ENCODE measurements at places on chromosomes 7 and 10. TPM values are rescaled to one million over a fixed set of nuclear protein-coding genes. Genes with fewer than 3 reads are reported as not detected.

DNA sequence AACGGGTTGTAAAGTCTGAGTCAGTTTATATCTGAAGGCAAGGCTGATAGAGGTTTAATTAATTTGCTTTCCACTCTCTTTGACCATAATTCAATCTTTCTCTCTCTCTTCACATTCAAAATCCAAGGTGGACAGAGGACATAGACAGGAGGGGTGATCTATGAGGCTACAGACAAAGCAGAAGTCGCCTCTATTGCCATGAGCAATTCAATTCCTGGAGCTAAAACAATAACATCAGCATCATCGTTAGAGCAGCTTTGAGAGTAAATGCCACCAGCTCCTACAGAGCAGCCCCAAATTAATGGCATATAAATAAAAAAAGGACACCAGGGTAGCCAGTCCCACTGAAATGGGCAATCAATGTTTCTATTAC is 93.2 kb downstream of the DGKI start:
- H3K4me3 ChIP-seq: no peak overlapping the region
- peaks cover 16% of the 10 kb centered on the region for H3K4me1 ChIP-seq
- H3K36me3 ChIP-seq: no peaks in the 10 kb centered on the region
- peak overlapping the region; percentile 33 for H3K27ac ChIP-seq

GRCh38 chr10:33122014-33122809 is 164.2 kb upstream of the ITGB1 start:
- H3K27me3 ChIP-seq: no peaks in the 10 kb centered on the region
- no peaks in the 10 kb centered on the region for H3K36me3 ChIP-seq
- H3K4me1 ChIP-seq: no peaks in the 10 kb centered on the region
- DNase-seq: no peak

GRCh38 chr7:114934086-114934485 is 12.2 kb downstream of the MDFIC start:
- H3K4me3 ChIP-seq: no peak overlapping the region
- no peaks in the 10 kb centered on the region for H3K36me3 ChIP-seq
- no peaks in the 10 kb centered on the region for H3K27me3 ChIP-seq
- H3K27ac ChIP-seq: no peak overlapping the region
- no peak for DNase-seq

DNA sequence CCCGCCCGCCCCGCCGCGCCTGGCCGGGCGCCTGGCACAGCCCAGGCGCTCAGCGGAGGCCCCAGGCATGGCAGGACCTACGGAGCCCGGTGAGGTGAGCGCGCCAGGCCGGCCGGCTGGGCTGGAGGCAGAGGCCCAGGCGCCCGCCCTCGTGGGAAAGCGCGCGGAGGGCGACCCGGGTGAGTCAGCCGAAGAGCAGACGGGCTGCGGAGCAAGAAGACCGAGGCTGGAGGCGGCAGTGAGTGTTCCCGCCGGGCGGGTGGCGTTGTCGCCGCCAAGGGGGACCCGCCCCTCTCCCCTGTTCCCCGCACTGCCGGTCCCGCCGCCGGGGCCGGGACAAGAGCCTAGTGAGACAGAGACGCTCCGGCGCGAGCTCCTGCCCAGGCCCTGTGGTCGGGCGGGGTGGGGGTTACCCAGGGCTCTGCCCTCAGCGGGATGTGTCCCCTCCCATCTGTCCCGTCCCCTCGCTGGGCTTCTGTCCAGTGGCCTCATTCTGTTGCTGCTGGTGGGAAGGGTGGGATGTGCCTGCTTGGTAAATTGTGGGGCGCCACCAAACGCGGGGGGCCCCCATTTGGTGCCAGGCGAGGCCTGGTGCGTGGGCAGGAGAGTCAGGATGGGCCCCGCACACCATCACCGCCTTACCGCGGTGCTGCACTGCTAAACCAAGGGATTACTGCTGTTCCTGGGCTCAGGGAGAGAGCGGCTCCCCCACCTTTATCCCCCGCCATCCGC is 17.0 kb upstream of the NODAL start:
- peak; percentile 56 for DNase-seq
- H3K27ac ChIP-seq: peak overlapping the region; percentile 56
- no peaks in the 10 kb centered on the region for H3K36me3 ChIP-seq
- peaks cover 16% of the 10 kb centered on the region for H3K4me1 ChIP-seq
- H3K4me3 ChIP-seq: peak overlapping the region; percentile 70

DNA sequence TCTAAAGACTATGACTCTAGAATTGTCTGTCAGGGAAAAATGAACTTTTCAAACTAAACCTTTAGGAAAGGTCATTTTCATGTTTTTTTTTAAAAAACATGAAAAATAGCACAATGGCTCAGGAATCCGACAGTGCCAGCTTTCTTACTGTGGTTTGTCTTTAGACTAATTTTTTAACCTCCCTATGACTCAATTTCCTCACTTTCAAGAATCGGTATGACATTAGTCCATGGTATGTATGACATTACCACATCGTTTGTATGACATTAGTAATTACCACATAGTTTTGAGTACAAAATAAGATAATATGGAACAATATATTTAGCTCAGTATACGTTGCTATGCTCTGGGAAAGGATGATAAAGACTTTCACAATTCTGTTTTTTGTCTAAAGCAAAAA is 383.2 kb downstream of the PTPRN2 start:
- DNase-seq: no peak
- no peak overlapping the region for H3K4me3 ChIP-seq
- no peaks in the 10 kb centered on the region for H3K36me3 ChIP-seq
- H3K4me1 ChIP-seq: no peaks in the 10 kb centered on the region

DNA sequence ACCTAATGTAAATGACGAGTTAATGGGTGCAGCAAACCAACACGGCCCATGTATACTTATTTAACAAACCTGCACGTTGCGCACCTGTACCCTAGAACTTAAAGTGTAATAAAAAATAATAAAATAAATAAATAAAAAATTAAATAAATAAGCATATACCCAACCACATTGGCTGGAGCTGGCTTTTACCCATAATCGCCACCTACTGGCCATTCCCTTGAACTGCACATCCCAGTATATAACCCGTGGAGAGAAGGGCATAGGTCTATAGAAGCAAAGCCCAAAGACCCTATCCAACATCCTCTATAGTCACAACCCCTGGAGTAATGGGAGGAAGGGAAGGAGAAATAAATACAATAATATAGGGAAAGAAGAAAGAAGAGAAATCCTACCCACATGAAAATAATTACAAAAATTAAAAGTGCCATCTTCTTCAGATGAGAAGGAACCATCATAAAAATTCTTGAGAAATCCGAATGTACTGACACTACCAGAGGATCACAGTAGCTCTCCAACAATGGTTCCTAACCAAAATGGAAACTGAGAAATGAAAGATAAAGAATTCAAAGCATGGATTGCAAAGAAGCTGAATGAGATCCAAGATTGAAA is 65.6 kb downstream of the TWIST1 start:
- no peak for DNase-seq
- H3K4me3 ChIP-seq: no peak overlapping the region
- H3K27ac ChIP-seq: no peak overlapping the region
- H3K27me3 ChIP-seq: no peaks in the 10 kb centered on the region
- H3K36me3 ChIP-seq: no peaks in the 10 kb centered on the region

DNA sequence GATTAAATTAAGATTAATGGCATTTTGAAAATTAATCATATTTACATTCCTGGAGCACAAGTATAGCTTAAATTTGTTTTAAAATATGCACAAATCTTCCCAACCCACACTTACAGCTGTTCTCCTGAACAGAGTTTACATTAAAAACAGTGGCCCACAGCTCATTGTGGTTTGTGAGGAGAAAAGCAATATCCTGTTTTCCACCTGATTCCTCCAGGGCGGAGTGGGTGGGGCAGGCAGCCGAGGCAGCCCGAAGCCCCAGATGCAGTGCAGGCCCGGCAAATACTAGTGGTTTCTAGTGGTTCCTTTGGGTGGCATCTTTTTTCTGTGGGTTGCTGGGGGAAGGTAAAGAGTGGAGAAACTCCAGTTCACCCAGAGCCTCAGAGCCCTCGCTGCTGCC is 280.8 kb downstream of the ARHGAP12 start:
- no peak overlapping the region for H3K27ac ChIP-seq
- no peak overlapping the region for H3K4me3 ChIP-seq
- DNase-seq: no peak
- H3K27me3 ChIP-seq: no peaks in the 10 kb centered on the region

DRGX gene
- total RNA-seq: not detected
